Activated T-helper 1 cell treated with anti-CD3 and anti-CD28 coated beads, Interleukin-2, amount 50 U/mL, for 16 hours (primary cell): ENCODE measurements at places on chromosomes 1 and 21.

DNA sequence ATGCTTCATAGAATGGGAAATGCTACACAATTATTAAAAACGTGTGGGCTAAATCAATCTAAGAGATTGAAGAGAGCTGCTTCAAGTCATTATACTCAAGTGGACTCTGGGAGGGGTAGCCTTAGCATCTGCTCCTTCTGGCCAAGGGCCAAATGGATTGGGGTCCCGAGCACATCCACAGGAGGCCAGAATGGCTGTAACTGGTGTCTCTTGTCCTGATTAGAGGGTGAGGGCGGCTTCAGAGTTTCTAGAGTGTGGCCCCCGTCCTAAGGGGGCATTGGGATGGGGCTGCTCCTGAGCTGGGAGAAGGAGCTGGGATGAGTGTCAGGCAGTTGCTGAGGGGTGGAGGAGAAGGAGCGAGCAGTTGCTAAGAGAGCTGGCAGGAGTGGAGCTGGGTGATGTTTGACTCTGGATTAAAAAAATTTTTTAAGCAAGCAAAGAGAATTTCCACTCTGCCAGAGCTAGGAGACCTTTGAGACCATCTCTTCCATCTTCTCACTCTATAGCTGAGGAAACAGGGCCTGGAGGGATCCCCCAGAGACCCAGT is 71.3 kb upstream of the TLR5 start:
- DNase-seq: no peak

DNA sequence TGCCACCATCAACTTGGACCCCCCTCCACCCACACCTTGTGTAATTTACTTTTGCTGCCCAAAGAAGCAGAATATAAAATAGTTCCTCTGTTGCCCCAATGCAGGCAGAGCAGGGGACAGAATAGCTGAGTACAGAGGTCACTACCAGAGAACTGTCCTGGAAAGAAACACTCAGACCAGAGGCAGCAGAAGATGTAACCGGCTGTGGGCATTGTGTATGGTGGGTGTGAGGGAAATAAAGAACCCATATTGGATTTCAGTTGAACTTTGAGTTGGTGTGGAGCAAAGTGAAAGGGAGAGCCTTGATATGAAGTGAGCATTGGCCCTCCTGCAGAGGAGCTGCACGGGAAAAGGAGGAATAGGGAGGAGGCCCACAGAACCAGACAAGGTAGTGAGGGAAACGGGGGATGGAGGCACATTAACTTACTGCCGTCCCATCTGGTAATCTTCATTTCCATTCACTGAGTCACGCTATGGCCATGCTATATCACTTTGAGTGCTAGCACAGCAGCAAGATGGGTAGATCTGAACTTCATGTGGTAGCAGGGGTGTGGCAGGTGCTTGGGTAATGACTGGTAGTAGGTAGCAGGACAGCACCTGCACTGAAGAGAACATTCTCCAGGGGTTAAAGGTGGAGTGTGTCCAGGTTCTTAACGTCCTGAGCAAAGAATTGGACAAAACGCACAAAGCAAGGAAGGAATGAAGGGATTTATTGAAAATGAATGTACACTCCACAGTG is 56.3 kb upstream of the FBXO28 start:
- no peak for DNase-seq

DNA sequence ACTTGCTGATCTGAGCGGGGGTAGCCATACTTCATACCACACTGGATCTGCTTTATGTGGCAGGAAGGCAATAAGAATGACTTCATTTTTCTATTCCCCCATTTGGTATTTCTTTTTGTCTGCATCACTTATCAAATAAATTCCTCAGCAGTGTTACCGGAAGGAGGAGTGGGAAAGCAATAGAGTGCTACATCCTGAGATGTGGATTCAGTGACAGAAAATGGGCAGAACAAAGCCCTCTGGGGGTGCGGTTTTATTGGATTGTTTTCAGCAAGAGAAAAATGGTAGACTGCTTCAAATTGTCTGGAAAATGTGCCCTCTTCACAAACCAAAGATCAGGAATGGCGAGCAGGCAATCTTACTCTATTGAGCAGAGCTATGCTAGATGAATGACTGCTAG is 751.9 kb upstream of the NEGR1 start:
- no peak for DNase-seq

GRCh38 chr1:151960780-151961513 is 32.7 kb downstream of the S100A10 start:
- DNase-seq: no peak

- no peak for DNase-seq
Measured at GRCh38 chr1:167964646-167965045, 27.8 kb upstream of the MPC2 start.
